ENCODE measurements at places on chromosomes 1 and 21. TPM values are rescaled to one million over a fixed set of nuclear protein-coding genes. Genes with fewer than 3 reads are reported as not detected.

DNA sequence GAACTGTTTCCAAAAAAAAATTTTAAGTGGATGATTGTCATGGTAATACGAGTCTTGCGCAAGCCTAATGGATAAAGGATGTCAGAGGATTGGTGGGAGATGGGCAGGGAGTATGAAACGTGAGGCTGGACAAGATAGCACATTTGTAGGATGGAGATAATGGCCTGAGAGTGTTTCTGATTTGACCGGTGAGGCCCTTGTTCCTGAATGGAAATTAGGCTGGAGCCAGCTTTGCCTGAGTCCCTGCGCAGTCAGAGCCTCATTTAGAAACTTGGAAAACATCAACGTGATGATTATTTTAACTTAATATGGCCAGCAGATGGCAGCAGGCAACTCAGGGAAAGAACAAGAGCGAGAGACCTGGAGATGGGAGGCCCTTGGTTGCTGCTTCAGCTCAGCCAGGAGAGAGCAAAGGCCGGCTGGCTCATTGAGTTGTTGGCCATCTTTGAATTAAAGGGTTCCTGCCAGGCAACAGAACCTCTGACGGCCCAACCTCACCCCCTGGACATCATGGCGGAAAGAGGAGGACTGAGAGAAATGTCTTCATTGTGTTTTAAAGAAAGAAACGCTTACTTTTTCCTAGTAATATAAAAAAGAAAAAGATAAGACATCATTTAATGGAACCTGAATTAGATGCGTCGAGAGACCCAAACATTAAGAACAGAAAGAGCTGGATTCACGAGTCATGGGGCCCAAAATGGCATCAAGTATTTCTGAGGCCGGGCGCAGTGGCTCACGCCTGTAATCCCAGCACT, 80.3 kb downstream of the SELENOF start:
- DNase-seq = peak; percentile 35

ACTN2 gene
- total RNA-seq = 2.2 TPM

DNA sequence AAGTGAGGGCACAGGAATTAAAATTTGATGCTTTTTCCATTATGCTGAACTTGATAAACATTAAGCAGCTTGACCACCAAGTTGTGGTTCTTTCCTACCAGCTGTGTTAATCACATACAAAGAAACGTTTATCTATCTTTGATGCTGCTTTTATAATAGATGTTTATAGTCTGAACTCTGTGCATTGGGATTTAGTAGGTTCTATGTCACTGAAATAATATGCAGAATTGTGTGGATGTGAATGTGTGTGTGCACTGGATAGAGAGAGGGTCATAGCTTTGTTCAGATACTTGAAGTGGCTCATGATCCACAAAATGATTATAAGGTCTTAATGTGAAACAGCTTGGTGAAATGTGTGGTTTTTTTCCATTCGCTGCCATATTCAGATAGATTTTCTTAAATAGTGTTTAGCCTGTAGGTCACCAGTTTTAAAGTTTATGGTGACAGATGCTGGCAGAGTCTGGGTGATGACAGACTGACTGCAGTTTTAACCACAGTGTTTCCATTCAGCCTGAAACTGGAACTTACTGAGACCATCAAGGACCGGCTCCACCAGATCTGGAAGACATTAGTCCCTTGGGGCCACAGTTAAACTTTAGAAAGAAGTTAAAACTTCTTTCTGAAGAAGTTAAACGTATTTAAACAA, 10.2 kb downstream of the DDI2 start:
- no peak for DNase-seq

- peak; percentile 94 for DNase-seq
Measured at GRCh38 chr1:25430073-25430966, at the start of gene MACO1. TSS of gene MACO1 (plus strand) at chr1:25430897. CDS start at chr1:25431099, 202 bp downstream.

CNIH3 gene
- total RNA-seq = 9.2 TPM

GRCh38 chr1:32427264-32427963, 33.2 kb upstream of the BSDC1 start:
- DNase-seq = no peak

MYCL gene
- 25.0 TPM for total RNA-seq

DNA sequence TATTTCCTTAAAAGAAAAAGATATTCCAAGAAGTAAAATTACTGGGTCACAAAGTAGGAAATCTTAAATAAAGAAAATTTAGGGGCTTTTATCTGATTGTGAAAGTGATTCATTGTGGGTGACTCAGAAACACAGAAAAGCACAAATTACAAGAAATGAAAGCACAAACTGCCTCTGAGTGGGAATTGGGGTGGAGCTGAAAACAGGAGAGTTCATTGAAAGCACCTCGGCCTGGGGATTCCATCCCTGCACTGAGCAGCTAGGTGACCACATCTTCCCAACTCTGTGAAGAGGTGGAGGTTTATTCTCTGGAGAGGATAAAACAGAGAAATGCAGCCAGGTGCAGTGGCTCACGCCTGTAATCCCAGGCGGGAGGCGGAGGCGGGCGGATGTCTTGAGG, 7.4 kb downstream of the GJA4 start:
- no peak for DNase-seq

GRCh38 chr1:8680664-8681650, 136.5 kb downstream of the RERE start:
- no peak for DNase-seq

GJA5 gene
- total RNA-seq = 0.62 TPM

OR2AK2 gene
- total RNA-seq = not detected

CLCA1 gene
- total RNA-seq = not detected

DNA sequence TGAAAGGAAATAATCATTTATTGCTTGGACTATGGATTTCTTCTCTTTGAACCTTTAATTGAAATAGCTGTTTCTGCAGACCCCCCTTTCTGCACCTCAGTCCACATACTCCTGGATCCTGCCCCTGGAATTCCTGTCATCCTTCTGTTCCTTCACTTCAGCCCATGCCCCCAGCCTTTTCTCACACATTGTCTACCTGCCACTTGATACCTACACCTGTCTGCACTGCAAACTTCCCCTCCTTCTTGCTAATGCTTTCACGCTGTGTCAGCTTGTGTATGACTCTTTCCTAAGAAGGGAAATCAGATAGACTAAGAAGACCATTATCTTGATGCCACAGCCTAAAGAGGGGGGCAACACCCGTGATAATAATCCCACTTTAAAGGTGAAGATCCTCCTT, 80.3 kb upstream of the EXO1 start:
- no peak for DNase-seq

- DNase-seq = no peak
Measured at GRCh38 chr1:212162635-212163034, 122.6 kb upstream of the PPP2R5A start.

FABP3 gene
- 6.7 TPM for total RNA-seq

UBXN10 gene
- 2.6 TPM for total RNA-seq

SPATA1 gene
- total RNA-seq = 1.2 TPM

S100A3 gene
- not detected for total RNA-seq

DNA sequence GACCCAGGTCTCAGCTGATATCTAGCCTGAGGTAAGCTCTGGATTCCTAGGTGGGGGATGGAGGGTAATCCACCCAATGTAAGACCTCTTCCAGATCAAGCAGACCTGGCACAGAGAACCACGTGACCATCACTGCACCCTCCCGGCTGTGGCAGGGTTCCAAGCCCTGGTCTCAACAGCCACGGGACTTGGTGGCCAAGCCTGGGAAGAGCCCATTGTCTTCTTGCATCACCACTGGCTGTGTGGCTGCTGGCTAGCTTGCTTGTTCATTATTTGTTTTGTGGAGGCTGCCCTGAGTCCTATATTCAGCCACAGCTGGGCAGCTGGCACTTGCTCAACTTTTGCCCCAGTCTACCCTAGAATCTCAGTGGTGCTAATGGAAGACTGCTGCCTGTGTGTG, 24.1 kb upstream of the NFASC start:
- no peak for DNase-seq

GRCh38 chr21:41043014-41043413, 124.9 kb upstream of the BACE2 start:
- DNase-seq = no peak

GRCh38 chr1:83889707-83890106, 109.2 kb downstream of the TTLL7 start:
- DNase-seq = no peak

- no peak for DNase-seq
Measured at GRCh38 chr1:42720868-42721267, 19.2 kb downstream of the CLDN19 start.

DNA sequence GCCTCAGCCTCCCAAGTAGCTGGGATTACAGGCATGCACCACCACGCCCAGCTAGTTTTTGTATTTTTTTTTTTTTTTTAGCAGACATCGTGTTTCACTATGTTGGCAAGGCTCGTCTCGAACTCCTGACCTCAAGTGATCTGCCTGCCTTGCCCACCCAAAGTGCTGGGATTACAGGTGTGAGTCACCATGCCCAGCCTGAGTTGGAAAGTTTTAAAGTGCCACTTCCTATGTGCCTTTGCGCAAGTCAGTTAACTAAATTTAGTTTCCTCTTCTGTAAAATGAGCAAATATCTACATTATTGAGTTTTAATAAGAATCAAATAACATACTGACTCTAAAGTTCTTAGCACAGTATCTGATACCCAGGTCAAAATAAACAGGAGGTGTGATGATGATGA, 12.4 kb downstream of the SLC19A2 start:
- DNase-seq = no peak

GRCh38 chr1:164769486-164770130, 210.6 kb downstream of the PBX1 start:
- DNase-seq = no peak

EPHX1 gene
- total RNA-seq = 37.2 TPM

A3GALT2 gene
- 0.58 TPM for total RNA-seq

GRCh38 chr21:33229099-33229783, 497 bp upstream of the IFNAR2 start:
- DNase-seq = no peak

GRCh38 chr1:9590201-9590600, 1.5 kb downstream of the TMEM201 start:
- no peak for DNase-seq

SLC44A5 gene
- 4.1 TPM for total RNA-seq

CRYAA gene
- total RNA-seq = not detected

GRCh38 chr1:159421821-159422220, 10.2 kb upstream of the OR10J4 start:
- no peak for DNase-seq

GRCh38 chr1:214404571-214405213, 123.7 kb downstream of the SMYD2 start:
- peak; percentile 53 for DNase-seq

DNA sequence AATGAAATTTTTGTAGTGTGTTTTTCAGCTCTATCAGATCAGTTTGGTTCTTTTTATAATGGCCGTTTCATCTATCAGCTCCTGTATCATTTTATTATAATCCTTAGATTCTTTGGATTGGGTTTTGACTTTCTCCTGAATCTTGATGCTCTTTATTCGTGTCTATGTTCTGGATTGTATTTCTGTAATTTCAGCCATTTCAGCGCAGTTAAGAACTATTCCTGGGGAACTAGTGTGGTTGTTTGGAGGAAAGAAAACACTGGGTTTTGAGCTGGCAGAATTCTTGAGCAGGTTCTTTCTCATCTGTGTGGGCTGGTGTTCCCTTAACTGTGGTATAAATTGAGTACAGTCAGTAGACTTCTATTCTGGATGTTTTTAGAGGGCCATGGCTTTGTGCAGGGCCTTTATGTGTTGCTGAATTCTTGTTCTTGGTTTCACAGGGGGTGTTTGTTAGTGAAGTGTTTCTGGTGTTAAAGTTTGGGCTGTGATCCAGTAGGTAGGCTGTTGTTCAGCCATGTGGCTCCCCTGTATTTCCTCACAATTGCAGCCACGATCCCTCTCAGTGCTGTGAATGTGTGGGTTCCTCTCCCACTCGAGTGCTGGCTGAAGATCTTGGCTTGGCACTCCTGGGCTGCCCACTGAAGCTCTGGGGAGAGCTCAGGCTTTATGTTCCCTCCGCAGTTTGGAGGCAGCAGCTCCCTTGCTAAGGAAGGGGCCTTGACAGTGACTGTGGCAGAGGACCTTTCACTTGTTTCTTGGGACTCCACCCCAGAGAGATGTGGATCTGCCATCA, 56.0 kb upstream of the CCDC190 start:
- DNase-seq = no peak

- DNase-seq = no peak
Measured at GRCh38 chr1:6260433-6260934, 414 bp downstream of the GPR153 start.

GRCh38 chr1:34409689-34410229, 233.1 kb downstream of the C1orf94 start:
- no peak for DNase-seq

FMO5 gene
- total RNA-seq = 0.97 TPM

GRCh38 chr1:155083865-155084721, 5.5 kb downstream of the EFNA3 start:
- DNase-seq = no peak

Data from mesothelial cell of epicardium (in vitro differentiated cells).